Mesothelial cell of epicardium (in vitro differentiated cells): ENCODE measurements at places on chromosomes 4 and X. TPM values are rescaled to one million over a fixed set of nuclear protein-coding genes. Genes with fewer than 3 reads are reported as not detected.

- no peak for DNase-seq
Measured at GRCh38 chrX:8971116-8971515, 62.8 kb downstream of the FAM9B start.

GRCh38 chrX:7486505-7486904 is 338.6 kb upstream of the PUDP start:
- no peak for DNase-seq

GRCh38 chr4:147425019-147425418 is 55.9 kb upstream of the EDNRA start:
- no peak for DNase-seq

Gene CENPVL2
- 0.31 to 0.68 TPM (median 0.49 TPM) in 3 replicates for total RNA-seq

- DNase-seq = no peak
Measured at GRCh38 chr4:99403380-99404184, 31.6 kb downstream of the ADH7 start.
